ENCODE measurements at places on chromosomes 12 and 14.

DNA sequence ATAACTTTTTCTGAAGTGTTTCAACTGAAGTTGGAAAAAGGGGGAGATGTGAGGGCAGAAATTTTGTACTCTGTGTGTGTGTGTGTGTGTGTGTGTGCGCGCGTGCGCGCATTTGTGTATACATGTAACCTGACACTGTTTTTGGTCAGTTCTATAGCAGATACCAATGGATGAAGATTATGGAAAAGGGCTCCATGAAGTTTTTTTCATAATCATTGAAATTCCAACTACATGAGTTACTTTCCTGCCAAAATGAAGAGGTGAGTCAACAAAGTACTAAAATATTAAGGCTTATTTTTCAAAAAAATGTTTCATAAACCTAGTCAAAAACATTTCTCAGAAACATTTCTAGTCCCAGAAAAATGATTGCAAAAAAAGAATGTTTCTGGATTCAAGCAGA lies 25.7 kb upstream of the CERS5 start:
- DNase-seq, result no peak

DNA sequence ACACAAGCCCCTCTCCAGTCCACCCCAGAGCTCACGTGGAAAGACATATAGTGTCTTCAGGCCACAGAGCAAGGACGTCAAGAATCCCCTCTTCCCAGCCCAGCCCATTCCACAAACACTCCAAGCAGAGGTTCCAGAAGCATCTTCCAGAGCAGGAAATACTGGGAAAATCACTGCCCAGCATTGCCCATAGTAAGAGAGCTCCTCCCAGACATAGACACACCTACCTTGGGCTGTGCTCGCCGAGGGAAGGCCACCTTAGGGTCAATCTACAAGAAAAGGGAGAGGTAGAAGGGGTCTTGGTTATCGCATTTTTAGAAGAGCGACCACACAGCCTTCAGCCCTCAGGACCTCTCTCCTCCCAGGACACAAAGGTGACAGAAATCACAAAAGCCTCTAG lies 4.5 kb downstream of the MSI1 start:
- DNase-seq, result no peak

DNA sequence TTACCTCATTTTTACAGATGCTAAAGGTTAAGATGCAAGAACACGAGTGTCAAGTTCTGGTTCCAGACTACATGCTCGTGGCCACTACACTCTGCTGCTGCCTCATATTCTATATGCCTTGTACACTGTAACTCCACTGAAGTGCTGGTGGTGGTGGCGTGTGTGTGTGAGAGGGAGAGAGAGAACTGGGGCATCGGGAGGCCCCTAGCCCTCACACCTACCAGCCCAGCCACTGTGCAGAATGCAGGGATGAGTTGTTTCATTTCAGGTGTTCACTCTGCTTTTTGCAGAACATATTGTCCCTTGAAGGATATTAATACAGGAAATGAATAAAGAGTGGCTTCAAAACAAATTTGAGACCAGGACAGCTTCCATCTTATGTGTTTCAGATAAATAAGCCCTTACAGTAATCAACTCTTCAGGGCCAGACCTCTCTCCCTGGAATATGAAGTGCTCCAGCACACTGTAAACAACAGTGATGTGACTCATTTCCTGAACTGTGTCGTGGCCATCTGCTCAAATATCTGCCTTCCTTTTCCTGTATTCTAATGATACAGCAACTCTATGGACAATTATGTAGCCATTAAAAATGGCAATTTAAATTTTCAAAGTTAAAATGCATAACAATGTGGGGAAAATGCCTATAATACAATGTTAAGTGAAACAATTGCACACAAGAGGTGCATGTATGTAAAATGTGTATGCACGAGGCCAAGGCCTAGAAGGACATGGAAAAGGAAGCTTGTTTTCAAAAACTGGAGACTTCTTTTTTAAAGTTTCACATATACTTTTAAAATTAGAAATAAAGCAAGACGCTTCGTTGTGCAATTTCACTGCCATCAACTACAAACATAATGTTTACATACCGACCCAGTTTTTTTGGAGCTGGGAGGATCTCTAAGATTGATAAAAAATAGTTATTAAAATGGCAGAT lies 215.4 kb downstream of the PELI2 start:
- DNase-seq, result no peak

GRCh38 chr14:91956616-91957015 lies 9.1 kb upstream of the FBLN5 start:
- DNase-seq, result no peak

DNA sequence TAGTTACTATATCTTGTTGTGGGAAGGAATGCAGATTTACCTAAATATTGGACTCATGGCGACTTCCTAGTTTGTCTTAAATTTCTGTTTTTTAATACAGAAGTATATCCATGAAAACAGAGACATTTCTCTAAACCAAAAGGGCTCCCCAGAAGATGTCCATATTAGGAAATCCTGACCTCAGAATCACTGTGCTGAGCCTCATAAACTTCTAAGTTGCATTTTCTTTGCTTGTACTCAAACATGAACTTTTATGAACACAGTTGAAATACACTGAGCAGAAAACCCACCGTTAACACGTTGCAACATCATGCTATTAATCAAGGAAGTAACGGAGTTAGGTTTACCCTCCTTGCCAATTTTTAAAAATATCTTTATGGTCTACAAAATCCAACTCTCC lies 42.9 kb upstream of the NR2C1 start:
- DNase-seq, result no peak

DNA sequence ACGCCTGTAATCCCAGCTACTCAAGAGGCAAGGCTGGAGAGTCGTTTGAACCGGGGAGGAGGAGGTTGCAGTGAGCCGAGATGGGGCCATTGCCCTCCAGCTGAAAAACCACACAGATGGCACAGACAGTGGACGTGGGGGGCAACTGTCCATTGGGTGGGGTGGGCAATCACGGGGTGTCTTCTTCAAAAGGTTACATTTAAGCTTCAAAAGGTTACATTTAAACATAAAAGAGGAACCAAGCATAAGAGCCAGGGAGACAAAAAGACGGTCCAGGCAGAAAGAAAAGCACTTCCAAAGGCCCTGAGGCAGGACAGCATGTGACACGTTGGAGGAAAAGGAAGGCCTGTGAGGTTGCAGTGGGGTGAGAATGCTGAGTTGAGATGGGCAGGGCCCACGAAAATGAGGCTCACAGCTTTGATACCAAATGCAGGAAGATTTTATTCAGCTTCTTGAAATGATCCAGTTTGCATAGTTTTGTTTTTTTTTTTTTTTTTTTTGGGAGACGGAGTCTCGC lies 10.7 kb downstream of the SCARB1 start:
- no peak for DNase-seq

GRCh38 chr12:66921151-66921550 lies 242.3 kb upstream of the GRIP1 start:
- DNase-seq, result no peak

GRCh38 chr14:58915646-58916045 lies 272.8 kb upstream of the DAAM1 start:
- DNase-seq, result no peak

GRCh38 chr12:131589221-131589897 lies 121.5 kb upstream of the SFSWAP start:
- DNase-seq, result no peak

DNA sequence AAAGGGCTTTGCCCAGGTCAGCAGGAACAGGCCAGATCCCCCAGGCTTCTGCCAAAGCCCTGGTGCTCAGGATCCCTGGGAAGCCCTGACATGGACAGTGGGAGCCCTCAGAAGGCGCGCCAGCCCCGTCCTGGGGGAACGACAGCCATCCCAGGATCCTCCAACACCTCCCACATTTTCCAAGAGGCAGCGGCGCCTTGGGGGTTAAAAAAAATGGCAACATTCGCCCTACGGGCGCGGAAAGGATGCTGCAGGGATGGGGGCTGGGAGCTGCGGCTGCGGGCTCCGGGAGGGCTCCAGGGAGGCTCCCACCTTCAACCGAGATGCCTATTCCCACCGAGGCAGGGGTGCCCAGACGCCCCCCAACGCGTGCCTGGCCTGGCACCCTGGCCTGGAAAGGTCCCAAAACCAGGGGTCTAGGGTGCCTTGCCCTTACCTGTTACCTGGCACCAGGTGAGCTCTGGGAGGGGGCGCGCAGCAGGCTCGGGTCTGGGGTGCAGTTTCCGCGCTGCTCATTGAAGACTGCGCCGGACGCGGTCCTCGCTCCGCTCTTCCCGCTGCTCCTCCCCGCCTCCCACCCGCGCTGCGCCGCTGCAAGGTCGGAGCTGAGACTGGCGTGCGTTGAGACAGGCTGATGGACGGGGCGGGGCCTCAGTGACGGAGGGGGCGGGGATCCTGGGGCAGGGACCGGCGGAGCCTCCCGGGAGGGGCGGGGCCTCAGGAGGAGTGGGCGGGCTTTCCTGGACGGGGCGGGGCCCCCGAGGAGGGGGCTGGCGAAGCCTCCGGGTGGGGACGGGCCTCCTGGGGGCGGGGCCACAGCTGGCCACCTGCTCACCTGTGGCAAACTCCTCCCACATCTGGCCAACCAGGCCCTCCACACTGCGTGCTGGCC lies at the start of gene ABCB9:
TSS of gene ABCB9 (minus strand) at position 613 of the 892 bp plus-strand sequence. CDS start 6,228 bp downstream, outside the sequence.
- DNase-seq, result peak; percentile 94

GRCh38 chr12:57099047-57099714 lies 10.3 kb downstream of the NAB2 start:
- no peak for DNase-seq

- DNase-seq, result no peak
These were observed 259.6 kb downstream of the NOVA1 start for GRCh38 chr14:26338231-26338630.

DNA sequence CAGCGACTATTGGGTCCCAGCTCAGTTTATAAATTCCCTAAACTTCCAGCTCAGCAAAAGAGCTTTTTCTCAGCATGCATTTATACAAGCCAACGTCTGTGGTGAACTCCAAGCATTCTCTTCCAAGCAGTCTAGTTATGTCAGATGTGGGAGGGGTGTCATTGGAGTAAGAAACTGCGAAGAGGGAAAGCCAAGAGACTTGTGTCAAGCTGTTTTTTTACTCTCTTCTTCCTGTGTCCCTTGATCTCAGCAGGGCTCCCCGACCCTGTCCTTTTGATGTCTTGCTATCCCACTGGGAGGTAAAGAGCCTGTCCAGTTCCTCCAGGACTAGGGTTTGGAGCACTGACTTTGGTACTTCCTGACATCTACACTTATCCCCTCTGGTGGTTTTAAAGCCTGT lies 69.0 kb downstream of the PPM1H start:
- DNase-seq, result peak; percentile 24

- DNase-seq, result no peak
These were observed 53.8 kb downstream of the SFSWAP start for GRCh38 chr12:131764738-131765137.

GRCh38 chr14:36773558-36773957 lies 111.9 kb downstream of the PAX9 start:
- no peak for DNase-seq

- DNase-seq, result peak; percentile 53
These were observed 257.0 kb upstream of the MGAT4C start for GRCh38 chr12:86513226-86513625.

- no peak for DNase-seq
These were observed 74.4 kb downstream of the CEP128 start for GRCh38 chr14:80867091-80867490.

DNA sequence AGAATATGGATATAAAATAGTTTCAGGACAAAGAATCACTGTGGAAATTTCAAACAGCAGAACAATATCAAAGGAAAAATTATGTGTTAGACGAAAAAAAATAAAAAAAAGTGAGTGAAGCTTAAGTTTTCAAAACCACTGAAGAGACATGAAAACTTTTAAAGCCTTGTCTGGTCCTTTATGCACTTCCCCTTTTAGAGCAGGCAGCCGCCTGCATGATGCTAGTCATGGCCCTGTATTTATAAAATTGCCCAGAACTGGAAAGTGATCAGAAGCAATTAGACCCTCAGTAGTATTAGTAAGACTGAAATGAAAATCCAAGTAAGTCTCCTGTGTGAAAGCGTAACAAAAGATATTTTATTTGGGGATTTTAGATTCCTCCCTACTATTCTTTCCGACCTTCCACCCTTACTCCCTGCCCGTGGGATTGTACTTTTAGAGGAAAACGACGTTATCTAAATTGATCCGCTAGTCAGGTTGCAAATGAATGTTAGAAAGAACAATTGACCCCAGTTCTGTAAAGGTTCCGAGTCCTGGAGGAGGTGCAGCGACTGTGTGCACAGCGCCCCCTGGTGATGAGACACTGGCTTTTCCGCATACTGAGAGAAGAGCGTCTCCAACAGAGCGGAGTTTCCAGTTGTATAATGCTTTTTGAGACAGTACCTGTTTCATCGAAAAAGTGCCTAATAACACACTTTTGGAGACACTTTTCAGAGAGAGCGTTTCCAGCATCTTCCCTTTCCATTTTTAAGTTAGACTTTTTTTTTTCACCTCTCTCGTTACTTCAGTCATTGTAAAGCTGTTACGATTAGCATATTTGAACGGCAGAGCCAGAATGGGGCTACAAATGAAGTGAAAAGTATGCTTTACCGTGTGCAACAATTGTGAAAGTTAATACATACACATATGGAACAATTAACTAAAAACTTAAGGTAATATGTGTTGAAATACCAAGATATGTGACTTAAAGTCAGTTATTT lies 12.4 kb downstream of the MGST1 start:
- DNase-seq, result no peak

Measured in eye (tissue), 1 donor.